ENCODE measurements at places on chromosomes 1 and 21. TPM values are rescaled to one million over a fixed set of nuclear protein-coding genes. Genes with fewer than 3 reads are reported as not detected.

The HSD3B2 gene
- not detected for total RNA-seq

DNA sequence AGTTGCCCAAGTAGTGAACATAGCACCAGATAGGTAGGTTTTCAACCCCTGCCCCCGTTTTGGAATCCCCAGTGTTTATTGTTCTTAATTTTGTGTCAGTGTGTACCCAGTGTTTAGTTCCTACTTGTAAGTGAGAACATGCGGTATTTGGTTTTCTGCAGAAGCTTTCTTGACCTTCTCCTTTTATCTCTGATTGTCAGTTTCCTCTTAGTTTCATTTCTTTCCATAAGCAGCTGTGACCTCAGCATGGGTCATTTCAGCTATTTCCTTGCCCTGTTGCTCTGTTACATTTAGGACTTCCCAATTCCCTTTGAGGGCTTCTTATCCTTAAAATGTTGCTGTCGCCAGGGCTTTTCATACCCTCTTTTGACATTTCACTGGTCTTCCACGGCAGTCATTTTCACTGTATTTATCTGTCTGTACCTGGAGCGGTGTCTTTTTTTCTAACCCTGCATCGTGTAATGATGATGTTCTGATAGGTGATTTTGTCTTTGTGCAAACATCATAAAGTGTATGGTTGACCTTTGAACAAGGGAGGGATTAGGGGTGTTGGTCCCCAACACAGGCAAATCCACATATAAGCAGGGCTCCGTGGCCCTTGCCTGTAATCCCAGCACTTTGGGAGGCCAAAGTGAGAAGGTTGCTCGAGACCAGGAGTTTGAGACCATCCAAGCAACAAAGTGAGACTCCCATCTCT, 15.0 kb downstream of the ITSN1 start:
- no peaks in the 10 kb centered on the region for H3K36me3 ChIP-seq
- no peak overlapping the region for H3K27ac ChIP-seq

The BEND5 gene
- total RNA-seq: 19.5 TPM

DNA sequence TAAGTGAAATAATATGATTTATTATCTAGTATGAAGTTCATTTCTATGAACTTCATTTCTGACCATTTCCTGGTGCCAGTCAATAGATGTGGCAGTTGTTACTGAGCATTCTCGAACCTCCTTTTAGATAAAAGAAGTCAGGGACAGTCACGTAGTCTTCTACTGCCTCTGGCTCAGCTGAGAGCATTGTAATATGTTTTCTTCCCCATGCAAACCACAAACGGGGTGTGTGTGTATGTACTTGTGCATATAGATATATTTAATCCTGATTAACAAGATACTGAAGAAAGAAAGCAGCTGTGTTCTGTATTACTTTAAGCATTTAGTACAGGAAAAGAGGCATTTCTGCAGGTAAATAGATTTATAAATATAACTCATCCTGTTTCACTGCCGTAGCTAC, 21.6 kb downstream of the ZNF684 start:
- H3K4me1 ChIP-seq: no peaks in the 10 kb centered on the region
- H3K27ac ChIP-seq: no peak overlapping the region
- no peak for DNase-seq

The S100A7A gene
- not detected for total RNA-seq
